ENCODE measurements at places on chromosomes 7 and 10. TPM values are rescaled to one million over a fixed set of nuclear protein-coding genes. Genes with fewer than 3 reads are reported as not detected.

Gene GLI3
- total RNA-seq: 4.2 TPM

DNA sequence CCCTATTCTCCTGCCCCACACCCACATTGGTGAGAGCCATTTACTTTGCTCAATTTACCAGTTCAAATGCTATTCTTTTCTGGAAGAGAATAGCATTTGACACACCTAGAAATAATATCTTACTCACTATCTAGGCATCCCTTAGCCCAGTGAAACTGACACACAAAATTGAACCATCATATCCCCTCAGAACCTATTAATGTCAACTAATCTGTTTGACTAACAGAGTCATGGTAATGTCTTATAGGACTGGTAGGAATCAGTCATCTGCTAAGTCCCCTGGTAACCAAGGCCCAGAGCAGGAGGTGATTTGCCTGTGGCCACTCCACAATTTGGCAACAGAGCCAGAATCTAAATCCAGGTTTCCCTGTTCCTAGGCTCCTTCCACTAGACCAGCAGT lies 63.3 kb downstream of the PPP1R3C start:
- DNase-seq: no peak

Gene FFAR4
- not detected for total RNA-seq

GRCh38 chr10:126570245-126570570 lies 100.3 kb downstream of the C10orf90 start:
- no peak for DNase-seq

DNA sequence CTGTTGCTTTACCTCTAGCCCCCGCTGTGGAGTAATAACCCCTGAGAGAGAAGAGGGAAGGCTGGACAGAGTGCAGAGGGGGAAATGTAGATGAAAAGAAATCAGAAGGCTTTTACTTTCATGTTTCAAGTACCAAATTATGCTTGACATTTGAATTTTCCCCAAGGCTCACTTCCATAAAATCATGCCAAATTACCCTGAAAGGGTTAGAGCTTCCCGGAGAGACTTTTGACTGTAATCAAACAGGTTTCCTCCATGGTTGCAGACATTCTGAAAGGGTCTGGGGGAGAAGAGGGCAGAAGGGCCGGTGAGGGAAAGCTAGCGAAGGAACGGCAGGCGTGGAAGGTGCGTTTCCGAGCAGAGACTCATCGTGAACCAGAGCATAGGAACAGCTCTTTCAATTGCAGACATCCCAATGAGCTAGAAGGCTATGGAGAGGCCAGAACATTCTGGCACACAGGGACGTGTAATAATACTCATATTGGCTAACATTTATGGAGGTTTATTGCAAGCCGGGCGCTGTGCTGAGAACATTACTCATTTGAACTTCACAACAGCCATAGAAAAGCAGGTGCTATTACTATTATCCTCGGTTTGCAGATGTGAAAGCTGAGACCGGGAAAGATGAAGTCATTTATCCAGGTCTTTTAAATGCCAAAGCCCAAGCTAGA lies 620.8 kb upstream of the AUTS2 start:
- DNase-seq: no peak

DNA sequence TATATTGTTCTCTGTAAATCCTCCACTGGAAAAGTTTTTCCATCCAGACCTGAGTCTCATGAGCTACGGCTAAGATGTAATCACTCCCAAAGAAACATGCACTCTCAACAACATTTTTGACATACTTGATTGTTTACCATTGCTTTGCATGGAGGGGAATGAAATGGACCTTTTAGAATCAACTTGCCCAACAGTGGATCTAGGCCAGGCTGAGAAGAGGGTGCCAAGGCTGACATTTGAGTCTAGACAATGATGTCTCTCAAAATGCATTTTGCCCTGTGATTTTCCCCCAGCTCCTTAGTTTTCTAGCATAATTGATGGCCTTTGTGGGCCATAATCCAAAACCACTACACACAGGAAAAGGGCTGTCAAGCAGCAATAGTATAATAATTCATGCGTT lies 297.9 kb upstream of the KLF6 start:
- DNase-seq: no peak

DNA sequence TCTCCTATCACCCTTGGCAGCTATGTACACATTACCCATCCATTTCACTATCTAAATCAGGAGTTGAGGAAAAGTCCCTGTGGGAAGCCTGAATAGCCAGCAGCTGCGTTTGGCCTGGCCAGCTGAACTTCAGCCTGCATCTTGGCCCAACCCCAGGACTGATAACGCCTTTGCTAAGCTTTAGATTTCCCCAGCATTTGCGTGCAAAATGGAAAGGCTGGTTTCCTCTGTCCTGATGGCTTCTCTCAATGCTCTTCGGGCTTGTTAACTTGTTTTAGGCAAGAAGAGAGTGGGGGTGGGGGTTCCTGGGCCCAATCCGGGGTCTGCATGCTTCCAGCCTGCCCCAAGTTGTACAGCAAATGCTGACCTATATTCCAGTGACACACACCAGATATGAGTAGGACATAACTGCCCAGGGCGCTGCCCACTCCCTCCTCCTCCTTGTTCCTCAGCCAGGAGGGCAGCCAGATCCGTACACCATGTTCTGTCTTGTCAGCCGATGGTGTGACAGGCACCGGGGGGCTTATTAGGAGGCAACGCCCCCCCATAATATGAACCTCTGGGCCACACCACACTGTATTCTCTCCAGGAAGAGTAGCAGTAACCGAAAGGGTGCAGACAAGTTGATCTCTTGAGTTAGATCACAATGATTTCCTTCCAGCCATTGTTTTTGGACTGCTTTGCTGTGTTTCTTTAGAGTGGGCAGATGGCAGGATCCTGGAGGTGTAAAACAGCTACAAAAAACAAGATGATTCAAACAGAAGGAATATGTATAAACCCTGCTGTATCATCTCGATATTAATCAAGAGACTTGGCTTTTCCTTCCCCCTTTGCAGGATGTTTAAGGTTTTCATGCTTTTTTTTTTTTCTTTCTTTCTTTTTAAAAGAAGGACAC lies 339.0 kb downstream of the RNLS start:
- no peak for DNase-seq

Gene GRM3
- total RNA-seq: not detected

Gene NANOS1
- 0.39 TPM for total RNA-seq

Gene COL17A1
- 14.2 TPM for total RNA-seq

GRCh38 chr7:71626206-71626605 lies 494.3 kb downstream of the GALNT17 start:
- DNase-seq: peak; percentile 57

DNA sequence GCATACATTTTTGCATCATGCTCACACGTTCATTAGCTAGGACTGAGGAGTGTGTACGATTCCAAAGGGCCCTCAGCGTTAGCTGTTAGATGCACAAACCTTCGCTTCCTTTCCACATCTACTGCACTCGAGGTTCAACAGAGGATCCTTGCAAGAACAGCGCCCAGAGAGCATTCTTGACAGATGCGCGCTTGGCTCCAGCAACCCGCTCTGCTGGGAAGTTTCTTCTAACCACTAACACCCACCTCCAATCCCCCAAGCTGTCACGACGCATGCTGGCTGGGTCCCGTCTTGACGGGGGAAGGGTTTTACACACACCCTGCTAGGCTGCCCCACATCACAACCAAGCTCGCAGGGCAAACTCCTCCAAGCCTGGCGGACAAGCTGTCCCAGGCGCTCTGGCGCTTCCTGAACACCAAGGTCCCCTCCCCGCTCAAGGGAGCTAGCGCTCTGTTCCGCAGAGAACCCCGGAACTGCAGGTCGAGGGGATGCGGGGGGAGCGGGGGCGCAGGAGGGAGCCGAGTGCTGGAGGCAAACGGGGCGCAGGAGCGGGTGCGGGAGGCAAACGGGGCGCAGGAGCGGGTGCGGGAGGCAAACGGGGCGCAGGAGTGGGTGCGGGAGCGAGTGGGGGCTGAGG lies 653 bp upstream of the ADRB1 start:
- no peak for DNase-seq

Gene COX15
- total RNA-seq: 41.4 TPM

Gene PON3
- total RNA-seq: not detected

DNA sequence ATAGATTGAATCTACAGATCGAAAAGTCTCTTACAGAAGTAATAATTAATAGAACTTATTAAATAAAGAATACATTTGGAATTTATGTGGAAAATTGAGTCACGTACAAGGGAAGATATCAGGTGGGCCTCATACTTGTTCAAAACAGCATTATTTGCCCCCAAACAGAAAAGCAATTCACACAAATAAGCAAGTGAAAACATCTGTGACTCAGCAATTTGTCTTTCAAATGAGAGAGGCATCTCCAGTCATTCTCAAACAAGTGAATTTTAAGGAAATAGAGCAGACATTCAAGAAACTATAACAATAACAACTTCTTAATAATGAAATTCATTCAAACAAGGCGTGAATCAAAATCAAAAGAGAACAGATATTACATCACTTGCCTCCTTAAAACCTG lies 50.1 kb downstream of the SEMA3A start:
- DNase-seq: no peak

DNA sequence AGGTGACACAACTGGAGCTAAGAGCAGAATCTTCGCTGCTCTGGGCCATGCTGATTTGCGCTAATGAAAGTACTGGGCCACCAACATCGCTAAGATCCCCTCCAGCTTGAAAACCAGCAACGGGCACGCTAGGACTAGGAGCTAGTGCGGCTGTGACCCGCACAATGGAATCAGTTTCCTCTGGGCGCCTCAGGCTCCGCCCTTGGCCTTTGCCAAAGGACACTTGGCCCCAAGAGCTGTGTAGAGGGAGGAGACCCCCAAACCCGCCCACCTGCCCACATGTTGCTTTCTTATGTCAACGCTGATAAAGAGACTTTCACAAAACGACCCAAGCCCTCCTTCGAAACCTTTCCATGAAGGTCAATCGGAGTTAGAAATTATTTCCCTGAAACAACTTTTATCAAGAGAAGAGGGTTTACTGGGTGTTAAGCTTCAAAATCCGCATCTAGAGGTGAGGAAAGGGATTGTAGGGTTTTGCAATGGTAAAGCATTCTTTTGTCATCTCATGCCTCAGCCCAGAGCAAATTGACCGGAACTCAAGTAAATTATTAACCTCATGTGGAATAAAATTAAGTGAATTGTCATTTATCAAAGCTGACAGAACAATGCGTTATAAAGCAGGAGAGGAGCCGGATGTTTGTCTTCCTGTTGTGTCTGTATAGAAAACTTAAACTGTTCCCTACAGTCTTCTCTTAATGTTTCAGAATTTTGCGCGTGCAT lies 9.4 kb downstream of the ABCB5 start:
- no peak for DNase-seq

DNA sequence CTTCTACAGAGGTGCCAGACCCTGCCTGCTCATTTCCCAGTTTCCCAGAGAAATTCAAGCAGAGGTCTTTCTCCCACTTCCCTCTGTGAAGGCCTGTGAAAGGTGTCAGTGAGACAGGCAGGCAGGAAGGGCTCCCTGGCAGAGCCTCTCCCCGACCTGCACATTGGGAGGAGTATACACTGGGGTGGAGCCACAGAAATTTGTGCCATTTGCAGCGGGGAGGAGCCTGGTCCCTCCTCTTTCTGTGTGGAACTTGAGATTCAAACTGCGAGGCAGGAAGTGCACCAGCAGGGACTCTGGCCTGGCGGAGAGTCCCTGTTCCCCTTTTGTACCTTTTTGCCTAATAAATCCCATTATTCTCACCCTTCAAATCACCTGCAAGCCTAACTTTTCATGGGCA lies 54.6 kb upstream of the OPN4 start:
- DNase-seq: peak; percentile 30

GRCh38 chr7:36562121-36562520 lies 162.2 kb downstream of the AOAH start:
- no peak for DNase-seq

Gene CSTF2T
- 29.9 TPM for total RNA-seq

GRCh38 chr7:92621561-92622023 lies 31.4 kb upstream of the FAM133B start:
- DNase-seq: peak; percentile 45

DNA sequence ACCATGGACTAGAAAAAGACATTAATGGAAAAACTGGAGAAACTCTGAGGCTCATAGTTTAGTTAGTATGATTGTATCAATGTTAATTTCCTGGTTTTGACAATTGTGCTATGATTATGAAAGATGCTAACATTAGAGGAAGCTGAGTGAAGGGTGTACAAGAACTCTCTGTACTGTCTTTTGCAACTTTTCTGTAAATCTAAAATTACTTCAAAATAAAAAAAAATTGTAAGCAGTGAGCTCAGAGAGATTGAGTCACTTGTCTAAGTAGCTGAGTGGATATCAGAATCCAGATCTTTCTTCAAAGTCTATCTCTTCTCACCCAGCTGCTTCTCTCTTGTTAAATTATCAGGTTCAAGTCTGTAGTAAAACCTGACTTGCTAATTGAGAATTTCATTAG lies 181.1 kb downstream of the PLCE1 start:
- DNase-seq: no peak

GRCh38 chr10:127410030-127410429 lies 139.1 kb upstream of the NPS start:
- DNase-seq: no peak

Gene ANKRD61
- total RNA-seq: 0.37 TPM

Gene SNX10
- total RNA-seq: 3.8 TPM

- DNase-seq: no peak
Observed at GRCh38 chr10:77282163-77282562, 355.4 kb downstream of the KCNMA1 start.

Gene CHRM2
- total RNA-seq: not detected

GRCh38 chr7:5712566-5712965 lies 68.9 kb downstream of the RNF216 start:
- no peak for DNase-seq

- peak; percentile 78 for DNase-seq
Observed at GRCh38 chr7:21617916-21618390, 75.1 kb downstream of the DNAH11 start.

- DNase-seq: no peak
Observed at GRCh38 chr7:85021101-85021704, 165.7 kb downstream of the SEMA3D start.

Gene KAZALD1
- 13.4 TPM for total RNA-seq

GRCh38 chr10:122341141-122341810 lies 33.2 kb upstream of the PLEKHA1 start:
- DNase-seq: no peak

Gene SYT15
- 0.08 TPM for total RNA-seq

- peak; percentile 99 for DNase-seq
Observed at GRCh38 chr10:104937567-104937966, 296.5 kb downstream of the SORCS3 start.

Gene TAS2R4
- 0.14 TPM for total RNA-seq

GRCh38 chr10:36362257-36362656 lies 720.2 kb upstream of the FZD8 start:
- no peak for DNase-seq

DNA sequence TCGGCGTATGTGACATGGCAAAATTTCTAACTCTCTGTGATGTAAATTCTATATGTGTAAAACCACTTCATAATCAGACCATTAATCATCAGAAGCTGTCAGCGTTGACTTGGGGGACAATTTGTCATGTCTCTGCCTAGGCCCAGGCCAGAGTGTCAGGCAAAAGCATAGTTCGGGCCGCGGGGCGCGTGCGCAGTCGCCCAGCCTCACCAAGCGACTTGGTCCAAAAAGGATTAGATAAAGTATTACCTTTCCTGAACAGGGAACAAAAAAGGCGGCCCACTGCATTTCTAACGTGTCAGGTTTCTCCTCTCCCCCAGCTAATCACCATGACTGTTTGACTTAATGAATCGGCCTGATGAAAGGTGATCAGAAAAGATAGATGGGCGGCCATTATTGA lies 114.2 kb downstream of the EBF3 start:
- DNase-seq: no peak

- DNase-seq: no peak
Observed at GRCh38 chr10:26737730-26738129, 40.2 kb downstream of the PDSS1 start.

- no peak for DNase-seq
Observed at GRCh38 chr10:49058463-49059255, 56.7 kb downstream of the VSTM4 start.

- no peak for DNase-seq
Observed at GRCh38 chr7:127362364-127363027, 30.0 kb downstream of the ZNF800 start.

Data from HT1080 (cell line).